ENCODE measurements at places on chromosomes 4 and X.

DNA sequence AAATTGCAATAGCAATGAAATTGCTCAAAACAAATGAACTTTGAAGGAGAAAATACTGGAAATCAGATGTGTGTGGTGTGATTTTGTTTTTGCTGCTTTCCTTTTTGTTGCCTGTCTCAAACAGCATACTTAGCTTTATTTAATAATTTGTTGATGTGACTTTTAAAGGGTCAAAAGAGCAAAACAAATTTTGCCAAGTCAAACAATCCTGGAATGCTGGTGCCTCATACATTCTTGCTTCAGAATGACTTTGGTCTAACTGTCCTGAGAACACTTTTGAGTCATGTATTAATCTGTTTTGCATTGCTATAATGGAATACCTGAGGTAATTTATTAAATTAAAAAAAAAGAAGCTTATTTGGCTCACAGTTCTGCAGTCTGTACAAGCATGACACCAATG is 3.4 kb downstream of the PF4V1 start:
- no peak for DNase-seq

DNA sequence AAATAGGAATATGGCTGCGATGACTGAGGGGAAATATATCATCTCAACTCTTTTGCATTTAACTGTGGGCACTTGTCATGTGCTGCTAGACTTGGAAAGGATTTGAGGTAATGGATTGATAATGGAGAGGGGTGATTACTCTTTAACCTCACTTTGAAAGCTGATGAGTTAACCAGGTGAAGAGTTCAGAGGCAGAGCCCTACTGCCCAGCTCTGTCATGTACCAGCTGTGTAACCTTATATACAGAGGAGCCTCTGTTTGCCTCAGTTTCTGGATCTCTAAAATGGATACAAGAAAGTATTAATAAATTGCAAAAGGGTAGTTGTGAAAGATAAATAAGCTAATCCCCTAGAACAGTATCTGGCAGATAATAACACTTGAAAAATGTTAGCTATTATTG is 51.5 kb downstream of the WDR19 start:
- no peak for DNase-seq

DNA sequence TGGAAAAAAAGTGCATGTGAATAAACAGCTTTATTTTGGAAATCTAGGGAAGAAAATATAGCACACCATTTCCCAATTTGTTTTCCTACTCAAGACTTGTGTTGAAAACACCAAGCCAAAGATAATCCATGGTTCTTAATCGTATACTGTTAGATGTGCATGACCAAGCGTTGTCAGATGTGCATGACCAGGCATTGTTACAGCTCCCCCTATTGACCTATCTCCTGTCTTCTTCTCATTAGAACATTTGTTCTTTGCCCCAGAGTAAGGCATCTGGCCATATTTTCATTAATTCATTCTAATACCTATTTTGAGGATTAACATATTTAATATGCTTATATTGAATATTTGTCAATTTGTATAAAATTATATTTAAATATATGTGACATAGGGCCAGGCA is 14.4 kb upstream of the VCX start:
- no peak for DNase-seq

GRCh38 chr4:25021216-25021615 is 9.5 kb downstream of the LGI2 start:
- no peak for DNase-seq

DNA sequence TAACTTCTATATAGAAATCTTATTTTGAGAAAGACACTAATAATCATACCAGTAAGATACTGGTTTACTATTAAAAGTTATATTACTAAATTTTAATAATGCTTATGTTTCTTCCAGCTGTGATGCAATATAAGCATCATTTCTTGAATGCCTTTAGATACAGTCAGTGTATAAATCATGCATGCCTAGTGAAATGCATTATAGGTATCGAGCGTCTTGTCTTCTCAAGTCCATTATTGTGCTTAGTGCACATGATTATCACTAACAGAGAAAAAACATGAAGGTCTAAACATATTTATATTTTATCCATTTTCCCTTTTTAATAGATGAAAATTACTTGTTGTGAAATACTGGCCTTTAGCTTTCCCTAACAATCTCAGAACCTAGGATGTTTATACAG is 1021.5 kb upstream of the AGA start:
- no peak for DNase-seq

DNA sequence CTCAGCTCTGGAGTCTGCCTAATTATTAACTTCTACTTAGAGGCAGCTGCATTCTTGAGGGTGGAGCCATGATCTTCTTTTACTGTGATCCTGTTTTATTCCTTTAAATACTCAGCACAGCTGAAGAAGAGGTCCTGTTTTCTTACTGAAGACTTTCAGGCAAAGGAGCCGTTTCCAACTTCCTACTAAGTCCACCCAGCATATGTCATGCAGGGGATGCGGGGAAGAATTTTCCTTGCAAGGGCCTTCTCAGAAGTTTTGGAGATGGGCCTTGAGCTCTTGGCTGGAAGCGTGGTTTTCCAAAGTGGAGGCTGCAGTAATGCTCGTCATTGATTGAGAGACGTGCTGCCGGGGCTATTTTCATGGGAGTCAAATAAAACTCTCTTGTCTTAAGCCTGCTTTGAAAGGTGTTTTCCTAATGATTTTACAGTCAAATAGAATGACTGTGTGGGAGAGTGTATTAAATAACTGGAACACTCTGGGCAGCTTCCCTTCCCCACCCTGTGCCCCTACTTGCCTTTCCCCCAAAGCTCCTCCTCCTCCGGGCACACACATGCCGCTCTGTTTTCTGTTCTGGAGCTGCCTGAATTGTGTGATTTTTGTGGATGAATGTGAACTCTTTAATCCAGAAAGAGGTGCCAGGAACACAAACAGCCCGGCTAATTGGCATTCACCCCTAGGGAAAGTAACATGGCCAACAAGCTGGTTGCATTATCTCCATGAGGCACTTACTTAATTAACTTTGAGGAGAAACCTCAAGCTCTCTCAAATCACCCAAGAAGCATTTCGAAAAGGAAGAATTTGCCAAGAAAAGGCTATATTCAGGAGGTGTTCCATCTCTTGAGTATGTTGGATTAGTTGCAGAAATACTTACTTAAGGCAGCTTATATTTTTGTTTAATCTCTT is 28.1 kb downstream of the FGF2 start:
- DNase-seq = no peak

DNA sequence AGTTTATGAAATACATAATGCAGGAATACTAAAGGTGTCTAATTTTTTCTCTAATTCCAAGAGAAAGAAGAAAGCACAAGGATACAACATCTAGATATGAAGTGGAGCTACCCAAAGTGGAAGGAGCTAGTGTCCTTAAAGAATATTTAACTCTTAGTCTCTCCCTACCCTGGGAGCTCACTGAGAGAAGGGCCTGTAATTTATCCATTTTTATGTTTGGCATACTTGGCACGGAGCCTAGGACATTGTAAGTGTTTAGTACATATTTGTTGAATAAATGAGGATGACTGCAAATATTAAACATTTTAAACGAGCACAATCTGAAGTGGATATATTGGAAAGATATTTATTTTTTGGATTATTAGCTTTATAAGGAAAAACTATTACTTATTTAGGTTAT is 674.8 kb downstream of the IQCM start:
- no peak for DNase-seq
